ENCODE measurements at places on chromosomes 5 and 9. TPM values are rescaled to one million over a fixed set of nuclear protein-coding genes. Genes with fewer than 3 reads are reported as not detected.

PTGS1 gene
- 0.37 TPM for total RNA-seq

- no peak for ATAC-seq
These were observed 422.1 kb upstream of the TNC start for GRCh38 chr9:115540091-115540490.

- ATAC-seq: no peak
These were observed 77.0 kb upstream of the COL5A1 start for GRCh38 chr9:134564431-134565170.

GRCh38 chr9:70324963-70325362 lies 66.2 kb downstream of the SMC5 start:
- ATAC-seq: peak; percentile 47

DNA sequence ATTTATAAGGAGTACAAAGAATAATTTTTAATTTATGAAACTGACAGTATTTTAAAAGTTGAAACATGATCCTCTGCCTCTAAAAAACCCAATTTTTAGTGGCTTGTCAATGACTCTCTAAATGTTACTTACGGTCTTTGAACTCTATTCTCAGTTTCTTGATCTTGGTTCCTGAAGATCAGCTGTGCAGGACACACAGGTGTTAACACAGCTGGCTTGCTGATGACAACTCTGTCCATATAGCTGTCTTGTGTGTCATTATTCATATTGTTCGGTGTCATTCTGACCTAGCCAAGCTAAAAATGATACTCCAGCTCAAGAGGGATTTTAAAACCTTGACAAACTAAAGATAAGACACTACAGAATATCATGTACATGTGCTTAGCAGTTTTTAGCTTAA lies 314.5 kb downstream of the CCDC171 start:
- ATAC-seq: no peak

GRCh38 chr9:33042473-33042872 lies 17.4 kb downstream of the DNAJA1 start:
- no peak for ATAC-seq

DNA sequence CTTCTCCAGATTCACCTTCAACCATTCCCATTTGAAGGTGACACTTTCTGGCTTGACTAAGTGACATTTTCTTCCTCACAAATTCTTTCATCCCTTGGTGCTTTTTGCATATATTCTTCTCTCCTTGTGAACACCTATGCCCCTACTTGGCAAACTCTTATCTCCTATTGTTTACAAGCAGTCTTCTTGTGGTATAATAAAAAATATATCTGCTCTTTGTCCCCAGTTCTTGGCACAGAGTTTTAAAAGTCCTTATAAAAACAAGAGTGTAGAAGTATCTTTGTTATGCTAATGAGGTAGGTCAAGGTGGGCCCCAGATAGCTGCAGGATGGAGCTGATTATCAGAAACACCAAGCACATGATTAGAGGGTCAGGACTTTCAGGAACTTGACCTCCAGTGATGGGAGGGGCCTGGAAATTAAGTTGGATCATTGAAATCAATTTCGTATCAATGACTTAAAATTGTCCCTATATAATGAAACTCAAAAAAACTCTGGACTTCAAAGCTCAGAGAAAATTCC lies 38.0 kb downstream of the TMEM161B start:
- ATAC-seq: no peak

- no peak for ATAC-seq
These were observed 3.2 kb downstream of the SLC36A1 start for GRCh38 chr5:151450605-151451004.

DNA sequence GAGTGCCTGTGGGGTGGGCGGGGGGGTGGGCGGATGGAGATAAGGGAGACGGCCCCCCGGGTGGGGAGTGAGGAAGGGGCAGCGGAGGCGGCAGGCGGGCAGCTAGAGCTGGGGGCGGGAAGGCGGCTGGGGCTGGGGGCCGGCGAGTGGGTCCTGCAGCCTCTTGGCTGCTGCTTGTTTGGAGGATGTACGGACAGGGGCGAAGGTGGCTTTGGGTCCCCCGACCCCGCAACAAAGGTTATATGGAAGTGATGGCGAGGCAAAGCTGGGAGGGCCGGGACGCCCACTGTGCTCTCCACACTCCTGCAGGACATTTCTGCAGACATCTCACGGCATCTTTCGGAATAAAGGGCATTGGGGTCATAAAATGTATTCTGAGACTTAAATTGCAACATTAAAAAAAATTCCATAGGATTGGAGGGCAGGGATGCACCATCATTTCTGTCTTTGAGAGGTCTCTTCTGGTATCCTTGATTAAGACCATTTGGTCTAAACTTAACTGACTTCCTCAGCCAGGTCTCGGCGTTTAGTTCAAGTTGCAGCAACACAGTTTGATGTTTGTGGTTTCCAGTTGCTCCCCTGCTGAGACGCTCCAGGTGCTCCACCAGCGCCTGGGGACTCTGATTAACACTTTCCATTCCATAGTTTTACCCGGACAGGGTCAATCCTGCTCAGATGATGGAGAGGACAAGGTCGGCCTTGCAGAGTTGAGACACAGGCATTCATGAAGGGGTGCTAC lies 101.6 kb upstream of the SSBP2 start:
- ATAC-seq: peak; percentile 33

DNA sequence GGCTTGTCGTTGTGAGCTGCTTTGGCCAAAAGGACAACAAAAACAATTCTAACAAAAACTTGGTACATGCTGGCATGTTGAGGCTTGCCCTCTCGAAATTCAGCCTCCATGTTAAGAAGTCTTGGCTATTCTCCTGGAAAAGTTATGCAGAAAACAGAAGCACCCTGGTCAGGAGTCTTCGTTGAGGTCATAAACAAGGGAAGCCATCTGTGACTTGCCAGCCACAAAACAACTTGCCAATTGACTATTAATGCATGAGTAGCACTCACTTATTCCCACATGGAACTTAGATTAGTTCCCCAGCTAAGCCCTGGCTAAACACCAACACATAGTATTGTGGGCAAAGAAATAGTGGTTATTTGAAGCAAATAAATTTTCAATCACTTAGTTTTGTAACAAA lies 521.0 kb upstream of the CHD1 start:
- no peak for ATAC-seq

DNA sequence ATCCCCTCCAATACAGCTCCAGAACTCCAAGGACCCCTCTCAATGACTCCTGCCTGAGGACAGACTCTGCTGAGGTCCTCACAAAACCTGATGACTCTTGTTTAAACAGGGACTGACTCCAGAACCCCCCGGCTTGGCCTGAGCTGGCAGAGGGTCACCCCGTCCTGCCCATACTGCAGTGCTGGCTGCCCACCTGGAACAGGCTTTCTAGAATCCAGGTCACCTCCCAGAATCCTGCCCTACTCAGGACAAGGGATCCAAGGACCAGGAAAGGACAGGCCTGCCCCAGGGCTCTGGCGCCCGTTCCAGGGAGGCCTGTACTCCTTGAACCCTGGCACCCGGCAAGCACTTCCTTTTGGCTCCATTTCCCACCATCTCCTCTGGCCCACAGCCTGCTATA lies 22.2 kb downstream of the RALGDS start:
- no peak for ATAC-seq

- peak; percentile 85 for ATAC-seq
These were observed 30.0 kb upstream of the SUSD3 start for GRCh38 chr9:93028448-93029006.
